ENCODE measurements at places on chromosomes 4 and X. TPM values are rescaled to one million over a fixed set of nuclear protein-coding genes. Genes with fewer than 3 reads are reported as not detected.
A peak's percentile ranks its signal among the peaks of the same experiment; 100 is the strongest.

DNA sequence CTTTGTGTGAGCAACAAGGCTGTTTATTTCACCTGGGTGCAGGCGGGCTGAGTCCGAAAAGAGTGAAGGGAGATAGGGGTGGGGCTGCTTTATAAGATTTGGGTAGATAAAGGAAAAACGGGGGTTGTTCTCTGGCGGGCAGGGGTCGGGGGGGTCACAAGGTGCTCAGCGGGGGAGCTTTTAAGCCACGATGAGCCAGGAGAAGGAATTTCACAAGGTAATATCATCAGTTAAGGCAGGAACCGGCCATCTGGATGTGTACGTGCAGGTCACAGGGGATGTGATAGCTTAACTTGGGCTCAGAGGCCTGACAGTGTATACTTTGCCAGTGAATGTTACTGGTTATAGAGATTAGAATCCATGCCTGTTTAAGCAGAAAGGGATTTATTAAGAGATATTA lies 19.7 kb upstream of the SPCS3 start:
- H3K4me3 ChIP-seq: no peak overlapping the region
- H3K27ac ChIP-seq: no peak overlapping the region
- H3K4me1 ChIP-seq: no peaks in the 10 kb centered on the region
- no peak for DNase-seq

MID1 gene
- 0.22 TPM for total RNA-seq

ZFP92 gene
- total RNA-seq: 0.14 TPM

BRS3 gene
- total RNA-seq: not detected

DNA sequence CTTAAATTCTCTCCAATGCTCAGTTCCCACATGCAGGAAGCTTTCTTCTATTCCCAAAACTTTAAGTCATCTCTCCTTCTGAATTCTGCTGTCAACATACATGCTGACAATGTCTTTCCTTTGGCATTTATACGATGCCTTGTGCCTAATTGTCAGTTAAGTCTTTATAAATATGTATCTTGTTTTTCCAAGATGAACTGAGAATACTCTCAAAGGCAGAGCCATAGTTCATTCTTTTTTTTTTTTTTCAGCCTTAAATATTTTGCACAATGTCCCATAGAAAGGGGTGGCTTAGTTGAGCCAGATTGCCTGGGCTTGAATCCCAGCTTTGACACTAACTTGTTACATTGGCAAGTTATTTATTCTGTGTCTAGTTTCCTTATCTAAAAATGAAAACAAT lies 210.6 kb downstream of the QDPR start:
- H3K27me3 ChIP-seq: no peaks in the 10 kb centered on the region
- H3K4me3 ChIP-seq: no peak overlapping the region
- DNase-seq: no peak
- no peak overlapping the region for H3K27ac ChIP-seq

DNA sequence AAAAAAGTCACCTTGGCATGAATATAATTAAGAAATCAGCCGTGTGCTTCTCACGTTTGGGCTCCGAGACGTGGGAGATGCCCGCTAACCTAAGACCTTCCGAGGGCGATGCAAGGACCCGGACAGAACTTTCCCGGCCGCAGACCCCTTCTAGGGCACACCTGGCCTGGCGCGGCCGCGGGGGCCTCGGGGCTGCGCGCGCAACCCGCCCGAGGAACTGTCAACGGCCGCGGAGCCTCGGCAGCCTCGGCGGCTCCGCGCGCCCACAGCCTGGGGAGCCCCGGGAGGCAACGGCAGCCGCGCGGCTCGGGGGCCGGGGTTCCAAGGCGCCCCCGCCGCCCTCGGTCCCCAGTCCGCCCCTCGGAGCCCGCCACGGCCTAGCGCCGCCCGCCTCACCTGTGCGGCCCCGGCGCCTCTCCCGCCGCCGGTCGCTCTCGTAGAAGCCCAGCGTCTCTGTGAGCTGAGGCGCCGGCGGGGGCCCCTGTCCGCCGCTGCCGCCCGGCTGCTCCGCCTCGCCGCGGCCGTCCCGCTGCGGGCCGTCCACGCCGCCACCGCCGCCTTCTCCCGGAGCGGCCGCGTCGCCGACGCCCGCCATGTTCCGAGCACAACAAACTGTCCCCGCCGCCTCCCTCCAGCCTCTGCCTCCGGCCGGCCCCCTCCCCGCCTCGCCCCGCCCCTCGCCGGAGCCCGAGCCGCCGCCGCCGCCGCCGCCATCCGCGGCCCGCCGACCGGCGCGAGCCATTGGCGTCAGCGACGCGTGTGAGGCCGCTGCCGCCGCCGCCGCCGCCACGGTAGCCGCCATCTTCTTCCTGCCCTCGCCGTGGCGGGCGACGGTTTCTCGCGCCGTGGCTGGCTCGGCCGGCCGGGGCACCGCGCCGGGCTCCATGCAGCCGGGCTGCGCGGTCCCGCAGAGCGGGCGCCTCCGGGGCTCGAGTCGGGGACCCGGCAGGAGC lies at the start of gene TAPT1:
Gene TAPT1, minus strand, starts transcription at position 609 of the 953 bp plus-strand sequence. Its CDS starts 14 bp downstream, at position 595.
- H3K27ac ChIP-seq: peak within 1 kb of the TSS; percentile 84
- H3K36me3 ChIP-seq: no peaks in the 10 kb centered on the region
- no peaks in the 10 kb centered on the region for H3K27me3 ChIP-seq
- peak within 1 kb of the TSS; percentile 74 for H3K4me3 ChIP-seq
- DNase-seq: peak; percentile 62

EMCN gene
- not detected for total RNA-seq

GRCh38 chr4:88445252-88445651 lies 11.7 kb upstream of the HERC5 start:
- no peaks in the 10 kb centered on the region for H3K4me1 ChIP-seq
- H3K36me3 ChIP-seq: no peaks in the 10 kb centered on the region
- H3K4me3 ChIP-seq: no peak overlapping the region
- H3K27ac ChIP-seq: no peak overlapping the region
- H3K27me3 ChIP-seq: no peaks in the 10 kb centered on the region

SPP1 gene
- 21.6 TPM for total RNA-seq

DNA sequence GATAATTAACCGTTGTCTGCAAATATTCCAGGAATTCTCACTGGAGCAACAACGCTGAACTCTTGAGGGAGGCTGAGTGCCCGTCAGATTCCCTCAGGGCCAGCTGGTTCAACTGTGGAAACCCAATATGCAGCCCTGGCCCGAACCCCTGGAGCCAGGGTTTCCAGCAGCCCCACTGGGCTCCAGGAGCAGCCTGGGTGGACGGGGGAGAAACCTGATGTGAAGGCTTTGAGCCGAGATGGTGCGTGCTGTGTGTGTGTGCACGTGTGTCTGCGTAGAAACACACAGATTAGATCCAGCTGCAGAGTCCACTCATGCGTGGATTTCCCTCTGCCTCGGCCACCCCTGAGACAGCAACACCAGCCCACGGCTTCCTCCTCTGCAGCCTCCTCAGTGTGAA lies 19.4 kb upstream of the SLC25A6 start:
- H3K4me1 ChIP-seq: no peaks in the 10 kb centered on the region
- peaks cover 8% of the 10 kb centered on the region for H3K36me3 ChIP-seq
- DNase-seq: no peak

- no peak overlapping the region for H3K4me3 ChIP-seq
- no peak overlapping the region for H3K27ac ChIP-seq
- no peaks in the 10 kb centered on the region for H3K36me3 ChIP-seq
- no peaks in the 10 kb centered on the region for H3K27me3 ChIP-seq
- DNase-seq: no peak
- H3K4me1 ChIP-seq: no peaks in the 10 kb centered on the region
Observed at GRCh38 chr4:56879996-56880395, 27.7 kb upstream of the REST start.

SLC7A11 gene
- total RNA-seq: 1.3 TPM

- H3K4me3 ChIP-seq: no peak overlapping the region
- DNase-seq: no peak
- H3K27me3 ChIP-seq: no peaks in the 10 kb centered on the region
- no peaks in the 10 kb centered on the region for H3K36me3 ChIP-seq
Observed at GRCh38 chr4:122163767-122164166, 11.6 kb downstream of the BLTP1 start.

PRR32 gene
- total RNA-seq: not detected

GRCh38 chrX:71111141-71111843 lies at the start of gene IL2RG:
Gene IL2RG, minus strand, starts transcription at chrX:71111577. Its CDS starts 38 bp downstream, at chrX:71111539.
- peak within 1 kb of the TSS; percentile 96 for H3K27ac ChIP-seq
- H3K4me1 ChIP-seq: peaks cover 28% of the 10 kb centered on the region
- no peaks in the 10 kb centered on the region for H3K27me3 ChIP-seq
- H3K4me3 ChIP-seq: peak within 1 kb of the TSS; percentile 80

- peak; percentile 4 for DNase-seq
- no peak overlapping the region for H3K27ac ChIP-seq
- H3K36me3 ChIP-seq: no peaks in the 10 kb centered on the region
- no peak overlapping the region for H3K4me3 ChIP-seq
- H3K27me3 ChIP-seq: no peaks in the 10 kb centered on the region
Observed at GRCh38 chr4:40672528-40673522, 43.2 kb upstream of the RBM47 start.

GRCh38 chr4:159451006-159451405 lies 348.1 kb downstream of the RAPGEF2 start:
- no peak overlapping the region for H3K4me3 ChIP-seq
- H3K36me3 ChIP-seq: no peaks in the 10 kb centered on the region
- no peak overlapping the region for H3K27ac ChIP-seq
- H3K27me3 ChIP-seq: no peaks in the 10 kb centered on the region
- no peaks in the 10 kb centered on the region for H3K4me1 ChIP-seq
- no peak for DNase-seq

CRMP1 gene
- not detected for total RNA-seq

- no peak for DNase-seq
- H3K4me3 ChIP-seq: no peak overlapping the region
- no peaks in the 10 kb centered on the region for H3K4me1 ChIP-seq
- H3K27me3 ChIP-seq: no peaks in the 10 kb centered on the region
- H3K36me3 ChIP-seq: no peaks in the 10 kb centered on the region
- H3K27ac ChIP-seq: no peak overlapping the region
Observed at GRCh38 chr4:22802876-22803275, 110.1 kb downstream of the GBA3 start.

- no peaks in the 10 kb centered on the region for H3K4me1 ChIP-seq
- no peak for DNase-seq
- H3K4me3 ChIP-seq: no peak overlapping the region
Observed at GRCh38 chr4:163485589-163485988, 8.9 kb upstream of the TMA16 start.

RASSF6 gene
- total RNA-seq: 0.08 TPM

DNA sequence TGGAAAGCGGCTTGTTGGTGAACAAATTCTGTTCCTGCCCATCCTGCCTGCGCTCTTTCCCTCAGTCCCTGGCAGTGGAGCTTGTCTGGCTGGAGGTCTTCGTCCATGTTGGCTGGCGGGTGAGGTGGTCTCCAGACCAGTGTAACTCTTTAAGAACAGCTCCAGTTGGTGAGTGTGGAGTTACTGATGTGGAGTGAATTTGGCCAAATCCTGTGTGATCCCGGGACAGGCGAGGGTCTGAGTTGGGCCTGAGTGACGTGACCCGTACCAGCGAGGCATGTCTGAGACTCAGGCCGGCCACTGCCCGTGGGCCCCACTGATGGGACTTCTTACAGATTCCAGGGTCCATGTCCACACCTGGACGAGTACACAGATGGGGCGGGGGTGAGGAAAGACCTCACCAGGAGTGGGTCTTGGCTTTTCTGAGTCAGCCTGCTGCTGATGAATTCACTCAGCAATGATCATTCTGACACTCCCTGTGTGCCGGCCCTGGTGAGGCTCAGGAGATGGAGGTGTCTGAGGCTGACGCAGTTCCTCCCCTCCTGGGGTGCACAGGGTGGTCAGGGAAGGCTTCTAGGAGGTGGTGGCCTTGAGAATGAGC lies 45.5 kb downstream of the PSAPL1 start:
- no peaks in the 10 kb centered on the region for H3K4me1 ChIP-seq
- H3K4me3 ChIP-seq: no peak overlapping the region
- H3K36me3 ChIP-seq: no peaks in the 10 kb centered on the region
- no peak overlapping the region for H3K27ac ChIP-seq
- no peaks in the 10 kb centered on the region for H3K27me3 ChIP-seq
- no peak for DNase-seq

- DNase-seq: no peak
- H3K27ac ChIP-seq: no peak overlapping the region
Observed at GRCh38 chr4:26085551-26085950, 171.5 kb downstream of the SMIM20 start.

- H3K27me3 ChIP-seq: no peaks in the 10 kb centered on the region
- H3K27ac ChIP-seq: no peak overlapping the region
- no peak for DNase-seq
- H3K4me3 ChIP-seq: no peak overlapping the region
- H3K36me3 ChIP-seq: no peaks in the 10 kb centered on the region
Observed at GRCh38 chrX:108331126-108331909, 106.9 kb downstream of the COL4A6 start.

MAGEA2B gene
- total RNA-seq: not detected

DNA sequence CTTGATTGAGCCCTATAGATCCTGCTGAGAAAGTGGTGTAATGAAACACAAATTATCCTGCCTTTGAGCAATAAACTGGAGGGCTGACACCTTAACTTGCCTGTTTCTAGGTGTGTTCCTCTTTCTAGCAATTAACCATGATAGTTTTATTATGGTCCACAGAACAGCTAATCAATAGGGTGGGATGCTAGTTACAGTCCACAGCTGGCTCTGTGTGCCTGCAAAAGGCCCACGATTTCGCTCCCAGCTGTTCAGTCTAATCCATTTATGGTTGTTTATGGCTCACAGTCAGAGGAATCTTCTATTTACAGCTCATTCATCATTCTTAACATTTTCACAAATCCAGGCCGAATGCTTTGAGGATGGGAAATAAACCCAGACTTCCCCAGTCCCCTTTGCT lies 674.9 kb downstream of the SMARCA1 start:
- H3K36me3 ChIP-seq: no peaks in the 10 kb centered on the region
- no peaks in the 10 kb centered on the region for H3K4me1 ChIP-seq
- no peak for DNase-seq
- H3K27me3 ChIP-seq: no peaks in the 10 kb centered on the region
- no peak overlapping the region for H3K4me3 ChIP-seq
- H3K27ac ChIP-seq: no peak overlapping the region

GRCh38 chrX:12058087-12058486 lies 80.2 kb upstream of the FRMPD4 start:
- no peaks in the 10 kb centered on the region for H3K27me3 ChIP-seq
- H3K4me3 ChIP-seq: no peak overlapping the region
- DNase-seq: no peak
- H3K36me3 ChIP-seq: no peaks in the 10 kb centered on the region
- no peaks in the 10 kb centered on the region for H3K4me1 ChIP-seq

GLRA2 gene
- total RNA-seq: not detected

DNA sequence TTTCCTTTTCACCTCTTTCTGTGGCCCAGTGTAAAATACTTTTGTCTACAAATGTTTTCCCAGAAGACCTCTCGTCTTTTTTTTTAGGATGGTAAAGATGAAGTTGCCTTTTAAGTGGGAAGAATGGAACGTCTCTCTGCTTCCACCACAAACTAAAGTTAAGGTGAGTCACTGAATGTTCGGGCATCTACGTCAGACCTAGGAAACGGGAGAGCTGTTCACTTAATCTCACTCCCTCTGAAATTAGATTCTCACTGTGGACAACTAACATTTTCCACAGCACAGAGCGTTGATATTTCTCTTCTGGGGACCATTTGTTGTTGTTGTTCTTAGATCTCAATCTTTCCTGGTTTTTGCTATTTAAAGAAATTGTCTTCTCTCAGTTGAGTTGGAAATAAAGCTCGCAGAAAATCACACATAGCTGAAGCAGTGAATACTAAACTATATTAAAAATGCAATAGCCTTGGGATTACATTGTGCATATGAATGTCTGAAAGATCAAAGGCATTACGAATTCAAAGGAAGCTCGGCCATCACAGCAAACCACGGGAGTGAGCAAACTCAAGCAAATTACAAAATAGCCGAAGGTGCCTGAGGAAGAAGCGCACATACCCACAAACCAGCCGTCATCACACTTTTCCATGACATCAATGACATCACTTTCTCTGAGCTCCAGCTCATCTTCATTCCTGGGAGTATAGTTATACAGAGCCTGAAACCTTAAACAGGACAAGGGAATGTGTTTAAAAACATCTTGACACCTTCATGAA lies 53.9 kb upstream of the PDLIM3 start:
- no peak overlapping the region for H3K4me3 ChIP-seq
- DNase-seq: no peak
- H3K27ac ChIP-seq: no peak overlapping the region
- H3K27me3 ChIP-seq: no peaks in the 10 kb centered on the region
- no peaks in the 10 kb centered on the region for H3K4me1 ChIP-seq
